ENCODE measurements at places on chromosomes 4 and X.

DNA sequence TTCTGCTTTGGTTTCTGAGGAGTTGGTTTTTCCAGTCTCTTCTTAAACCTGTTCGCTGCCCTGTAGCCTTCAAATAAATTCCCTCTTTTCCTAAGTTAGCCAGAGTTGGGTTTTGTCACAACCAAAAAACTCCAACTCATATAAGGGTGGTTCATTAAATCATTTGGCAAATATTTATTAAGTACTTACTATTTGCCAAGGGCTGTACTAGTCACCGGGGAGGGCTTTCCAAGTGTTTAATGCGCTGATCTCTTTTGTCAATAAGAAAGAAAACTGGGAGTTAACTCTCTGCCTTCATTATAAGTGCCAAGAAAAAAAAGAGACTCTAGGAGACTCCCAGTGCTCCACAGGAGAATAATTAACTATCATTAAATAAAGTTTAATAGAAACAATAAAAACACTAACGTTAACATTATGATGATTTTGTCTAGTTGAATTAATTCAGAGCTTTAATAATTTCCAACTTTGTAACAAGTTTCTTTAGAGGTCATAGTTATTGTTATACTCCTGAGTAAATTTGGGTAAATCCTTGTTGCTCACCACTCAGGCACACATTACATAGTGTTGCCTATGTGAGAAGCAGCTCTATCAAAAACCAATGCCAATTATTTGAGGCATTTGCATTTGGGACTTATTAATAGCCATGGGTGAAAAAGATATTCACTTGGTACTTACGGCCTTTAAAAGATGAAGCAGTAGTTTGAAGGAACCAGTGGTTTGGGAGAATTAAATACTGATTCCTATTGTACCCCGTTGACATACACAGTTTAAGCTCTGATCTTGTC, 122.5 kb upstream of the TEX13D start:
- no peak for DNase-seq

- DNase-seq = no peak
Observed at GRCh38 chr4:103934178-103934789, 214.5 kb upstream of the TACR3 start.

DNA sequence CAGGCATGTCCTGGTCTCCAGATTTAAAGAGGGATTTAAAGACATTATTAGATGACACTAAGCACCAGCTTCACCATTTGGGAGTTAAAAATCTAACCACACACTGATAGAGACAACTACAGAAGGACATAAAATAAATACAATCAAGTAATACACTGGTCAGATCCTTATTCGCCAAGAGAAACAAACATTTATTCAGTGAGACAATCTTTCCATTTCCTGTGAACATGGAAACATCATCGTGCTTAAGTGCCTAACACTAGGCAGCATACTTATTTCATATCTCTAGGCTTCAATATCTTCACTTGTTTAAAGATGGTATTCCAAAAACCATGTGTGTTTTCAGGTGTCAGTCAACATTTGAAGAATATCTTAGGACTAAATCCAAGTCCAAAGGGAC, 103.6 kb downstream of the AREG start:
- DNase-seq = no peak

DNA sequence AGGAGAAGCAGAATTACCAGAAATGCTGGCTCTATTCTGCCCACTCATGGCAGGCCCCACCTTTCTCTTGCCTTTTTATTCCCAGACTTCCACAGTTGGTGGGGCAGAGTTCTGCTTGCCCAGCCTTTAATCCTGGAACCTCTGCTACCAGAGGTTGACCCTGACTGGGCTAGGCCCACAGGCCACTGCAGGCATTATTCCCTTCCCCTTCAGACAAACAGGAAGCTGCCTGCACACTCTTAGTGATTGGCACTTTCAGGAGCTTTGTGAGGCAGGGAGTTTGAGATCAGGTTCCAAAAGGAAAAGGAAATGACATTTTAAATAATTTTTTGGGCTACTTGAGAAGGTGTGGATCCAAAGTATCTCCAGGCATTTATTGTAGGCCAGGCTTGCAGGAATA, 18.8 kb downstream of the MSN start:
- DNase-seq = no peak

DNA sequence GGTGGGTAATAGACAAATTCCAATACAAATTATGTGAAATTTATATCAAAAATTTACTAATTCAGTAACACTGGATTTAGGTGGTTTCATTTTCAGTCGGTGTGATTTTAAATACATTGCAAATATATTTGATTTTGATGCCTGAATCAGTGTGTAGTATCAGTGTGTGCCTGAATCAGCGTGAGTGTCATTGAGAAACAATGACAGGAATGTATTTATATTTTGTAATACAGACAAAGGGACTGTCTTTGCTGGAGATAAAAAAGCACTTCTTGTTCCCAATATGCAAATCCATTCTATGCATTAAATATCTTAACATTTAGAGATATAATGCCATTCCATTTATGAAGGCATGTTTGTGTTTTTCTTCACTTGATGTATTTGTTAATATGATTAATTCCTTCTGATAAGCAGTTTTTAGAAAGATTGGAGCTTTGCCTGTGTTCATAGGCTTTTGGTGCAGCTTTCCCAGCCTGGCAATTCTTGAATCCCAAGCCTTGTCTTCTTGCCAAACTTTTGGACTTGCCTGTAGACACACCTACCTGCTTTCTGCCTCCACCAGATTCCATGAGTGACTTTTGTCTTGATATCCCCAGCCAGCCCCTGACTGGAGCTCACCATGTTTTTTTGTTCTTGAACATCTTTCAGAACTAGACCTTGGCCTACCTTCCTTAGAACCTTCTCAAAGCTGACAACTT, 243.8 kb downstream of the ADGRL3 start:
- no peak for DNase-seq

GRCh38 chr4:164847967-164848649, 28.9 kb upstream of the APELA start:
- DNase-seq = no peak

DNA sequence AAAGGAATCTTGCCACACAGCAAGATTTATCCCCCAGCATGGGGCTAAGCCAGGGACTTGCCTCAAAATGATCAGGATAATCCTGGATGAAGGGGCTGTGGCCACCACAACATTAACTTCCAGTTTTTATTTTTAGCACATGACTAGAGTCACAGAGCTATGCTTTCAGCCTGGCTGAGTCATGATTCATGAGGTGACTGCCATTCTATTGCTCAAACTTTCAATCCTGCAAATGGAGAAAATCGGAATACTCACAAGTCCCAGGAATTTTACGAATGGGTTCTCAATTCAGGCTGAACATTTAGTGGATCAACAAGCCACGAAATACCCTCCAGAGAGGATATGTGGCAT, 70.7 kb upstream of the HPGD start:
- DNase-seq = no peak

- no peak for DNase-seq
Observed at GRCh38 chr4:95465010-95465409, 83.8 kb downstream of the UNC5C start.

- DNase-seq = no peak
Observed at GRCh38 chr4:137452799-137453198, 79.5 kb downstream of the PCDH18 start.

- DNase-seq = no peak
Observed at GRCh38 chr4:69656653-69657158, 3.7 kb upstream of the UGT2A1 start.
